BJ (cell line): ENCODE measurements at places on chromosomes 4 and X. TPM values are rescaled to one million over a fixed set of nuclear protein-coding genes. Genes with fewer than 3 reads are reported as not detected.

Gene AMTN
- polyA plus RNA-seq: not detected in 2 replicates

Gene SMIM31
- polyA plus RNA-seq: not detected in 2 replicates

Gene MAP7D2
- polyA plus RNA-seq: 0.18 and 0.21 TPM in 2 replicates

Gene GPR119
- polyA plus RNA-seq: not detected in 2 replicates

Gene RBM47
- 0.42 and 0.52 TPM in 2 replicates for polyA plus RNA-seq

Gene ANK2
- polyA plus RNA-seq: 2.3 and 3.2 TPM in 2 replicates

Gene PDCL2
- polyA plus RNA-seq: not detected in 2 replicates

Gene CPE
- polyA plus RNA-seq: 0.33 and 0.44 TPM in 2 replicates

Gene BBS12
- polyA plus RNA-seq: 1.9 and 3.3 TPM in 2 replicates

Gene NAA11
- polyA plus RNA-seq: not detected in 2 replicates

Gene TGIF2LX
- polyA plus RNA-seq: not detected in 2 replicates

Gene ZNF41
- 4.8 and 6.5 TPM in 2 replicates for polyA plus RNA-seq

Gene GAGE2A
- polyA plus RNA-seq: not detected in 2 replicates

Gene SPANXA1
- not detected in 2 replicates for polyA plus RNA-seq
